ENCODE measurements at places on chromosomes 1 and 21.

GRCh38 chr1:228021355-228022030 is 14.7 kb downstream of the WNT3A start:
- DNase-seq, result no peak

- DNase-seq, result no peak
These were observed 86.9 kb downstream of the CD247 start for GRCh38 chr1:167431261-167431908.

GRCh38 chr1:62688687-62689085 is 500 bp upstream of the DOCK7 start:
- DNase-seq, result no peak

- DNase-seq, result no peak
These were observed 62.6 kb upstream of the C1orf105 start for GRCh38 chr1:172357753-172358385.

DNA sequence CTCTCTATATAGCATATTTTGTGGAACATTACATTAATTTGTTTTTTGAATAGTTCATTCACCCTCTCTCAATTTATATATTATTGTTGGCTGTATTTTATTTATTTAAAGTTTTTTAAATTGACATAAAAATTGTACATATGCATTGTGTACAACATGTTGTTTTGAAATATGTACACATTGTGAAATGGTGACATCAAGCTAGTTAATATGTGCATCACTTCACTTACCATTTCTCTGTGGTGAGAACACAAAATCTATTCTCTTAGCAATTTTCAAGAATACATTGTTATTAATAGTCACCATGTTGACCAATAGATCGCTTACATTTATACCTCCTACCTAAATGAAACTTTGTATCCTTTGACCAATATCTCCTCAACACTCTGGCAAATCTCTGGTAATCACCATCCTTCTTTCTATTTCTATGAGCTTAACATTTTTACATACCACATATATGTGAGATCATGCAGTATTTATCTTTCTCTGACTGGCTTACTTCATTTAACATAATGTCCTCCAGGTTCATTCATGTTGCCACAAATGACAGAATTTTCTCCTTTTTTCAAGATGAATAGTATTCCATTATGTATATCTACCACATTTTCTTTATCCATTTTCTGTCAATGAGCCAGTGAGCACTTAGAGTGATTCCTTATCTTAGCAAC is 180.9 kb upstream of the DEPDC1 start:
- no peak for DNase-seq

- DNase-seq, result peak; percentile 34
These were observed 41.6 kb downstream of the NSL1 start for GRCh38 chr1:212749821-212750535.

DNA sequence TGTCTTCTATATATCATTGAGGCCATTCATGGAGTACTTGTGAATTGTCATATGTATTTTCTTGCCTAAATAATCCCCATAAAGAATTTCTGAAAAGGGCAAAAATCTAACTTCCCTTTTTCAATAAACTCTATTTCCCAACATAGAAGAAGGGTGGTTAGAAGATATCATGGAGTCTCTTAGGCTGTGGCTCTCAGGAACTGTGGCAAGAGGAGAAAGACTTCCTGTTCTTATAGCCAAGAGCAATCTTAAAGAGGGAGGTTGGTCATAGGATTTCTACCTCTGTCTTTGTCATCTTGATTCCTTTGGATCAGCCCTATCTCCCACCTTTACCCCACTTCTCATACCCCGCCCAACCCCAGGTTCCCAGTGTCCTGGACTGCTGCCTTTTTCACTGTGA is 175.8 kb downstream of the TYW3 start:
- no peak for DNase-seq

GRCh38 chr1:19963636-19964035 is 15.8 kb downstream of the PLA2G2A start:
- no peak for DNase-seq

- DNase-seq, result no peak
These were observed 31.8 kb upstream of the ZNF644 start for GRCh38 chr1:91053630-91054029.

DNA sequence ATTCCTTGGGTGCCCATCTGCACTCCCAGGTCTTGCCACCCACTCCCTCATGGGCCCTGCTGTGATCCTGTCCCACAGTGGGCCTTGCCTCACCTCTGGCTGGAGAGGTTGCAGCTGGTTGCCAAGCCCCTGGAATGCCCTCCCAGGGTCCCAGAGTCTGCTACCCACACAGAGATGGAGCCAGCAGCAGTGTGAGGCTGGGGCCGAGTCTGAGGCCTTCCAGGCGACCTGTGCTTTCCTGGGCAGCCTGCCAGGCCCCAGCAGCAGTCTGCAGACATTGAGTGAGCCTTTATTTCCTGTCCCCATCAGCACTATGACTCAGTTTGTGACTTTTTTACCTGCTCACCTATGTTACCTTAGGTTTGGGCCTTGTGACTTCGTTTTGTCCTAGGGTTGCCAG is 25.0 kb upstream of the TSPAN2 start:
- DNase-seq, result no peak

DNA sequence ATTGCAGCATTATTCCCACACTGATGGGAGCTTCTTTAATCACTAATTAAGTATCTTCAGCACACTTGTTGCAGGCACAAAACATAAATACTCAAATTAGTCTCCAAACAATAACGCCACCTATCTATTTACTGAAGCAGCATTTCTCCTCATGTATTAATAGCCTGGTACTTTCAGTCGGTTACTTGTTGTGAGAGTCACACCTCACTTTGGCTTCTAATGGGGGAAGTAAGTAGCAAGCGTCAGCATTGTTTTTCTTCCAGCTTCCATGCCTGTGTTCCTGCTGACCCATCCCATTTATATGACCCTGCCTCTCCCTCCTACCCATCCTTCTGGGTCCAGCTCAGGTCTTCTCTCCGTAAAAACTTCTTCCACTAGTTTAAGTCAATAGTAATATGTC is 31.9 kb upstream of the DENND1B start:
- DNase-seq, result no peak

DNA sequence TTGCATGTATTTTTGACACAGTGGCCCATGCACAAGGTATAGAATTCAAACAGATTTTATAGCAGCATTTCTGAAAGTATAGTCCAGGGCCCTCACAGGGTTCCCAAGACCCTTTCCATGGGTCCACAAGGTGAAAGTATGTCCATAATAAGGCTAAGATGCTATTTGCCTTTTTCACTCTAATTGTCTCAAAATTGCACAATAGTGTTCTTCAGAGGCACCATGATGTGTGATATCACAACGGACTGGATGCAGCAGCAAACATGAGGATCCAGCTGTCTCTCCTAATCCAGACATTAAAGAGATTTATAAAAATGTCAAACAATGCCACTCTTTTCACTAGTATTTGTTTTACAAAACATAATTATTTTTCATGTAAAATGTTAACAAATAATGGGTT is 88.8 kb upstream of the PRDX6 start:
- DNase-seq, result no peak

DNA sequence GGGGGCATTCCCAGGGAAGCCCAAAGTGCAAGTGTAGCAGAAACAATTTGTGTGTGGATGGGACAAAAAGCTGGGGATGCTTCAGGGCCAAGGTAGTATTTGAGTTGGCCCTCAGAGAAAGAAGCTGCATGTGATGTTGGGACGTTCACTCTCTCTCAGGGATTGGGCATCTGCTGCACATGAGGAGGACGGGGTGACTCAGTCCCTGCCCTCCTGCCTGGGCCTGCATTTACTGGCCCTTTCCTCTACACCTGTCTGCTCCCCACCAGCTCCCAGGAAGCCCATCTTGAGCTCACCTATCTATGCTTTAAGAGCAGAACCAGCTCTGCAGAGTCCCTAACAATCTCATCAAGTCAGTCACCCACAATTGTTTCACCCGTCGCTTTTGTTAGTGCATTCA is 23.5 kb upstream of the MPZL1 start:
- no peak for DNase-seq

DNA sequence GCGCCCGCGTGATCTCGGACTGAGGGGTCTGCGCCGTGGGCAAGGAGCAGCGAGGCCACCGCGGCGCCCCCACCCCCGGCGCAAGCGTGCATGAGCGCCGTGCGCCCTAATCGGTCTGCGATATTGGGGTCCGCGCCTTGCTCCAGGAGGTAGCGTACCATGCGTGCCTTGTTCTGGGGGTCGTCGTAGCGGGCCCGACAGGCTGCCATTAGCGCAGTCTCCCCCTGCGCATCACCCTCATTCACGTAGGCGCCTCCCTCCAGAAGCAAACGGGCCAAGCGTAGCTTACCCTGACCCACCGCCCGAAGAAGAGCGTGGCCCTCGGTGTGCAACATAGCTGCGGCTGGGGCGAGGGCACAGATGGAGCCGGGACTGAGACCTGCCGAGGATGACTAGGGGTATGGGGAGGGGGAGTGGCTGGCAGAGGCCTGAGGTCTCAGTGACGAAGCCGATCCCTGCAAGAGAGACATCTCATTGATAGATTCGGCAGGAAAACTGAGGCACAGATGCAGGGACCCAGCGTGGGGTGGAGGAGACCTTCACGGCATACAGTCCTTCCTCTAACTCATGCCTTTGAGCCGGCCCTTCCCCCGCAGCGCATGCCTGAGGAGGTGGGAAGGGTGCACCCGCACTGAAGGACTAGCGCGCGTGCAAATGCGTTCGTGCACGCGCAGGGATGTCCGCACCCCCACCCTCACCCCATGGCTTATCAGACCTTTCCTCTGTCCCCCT is 2.8 kb downstream of the ANKRD34A start:
- peak; percentile 24 for DNase-seq

DNA sequence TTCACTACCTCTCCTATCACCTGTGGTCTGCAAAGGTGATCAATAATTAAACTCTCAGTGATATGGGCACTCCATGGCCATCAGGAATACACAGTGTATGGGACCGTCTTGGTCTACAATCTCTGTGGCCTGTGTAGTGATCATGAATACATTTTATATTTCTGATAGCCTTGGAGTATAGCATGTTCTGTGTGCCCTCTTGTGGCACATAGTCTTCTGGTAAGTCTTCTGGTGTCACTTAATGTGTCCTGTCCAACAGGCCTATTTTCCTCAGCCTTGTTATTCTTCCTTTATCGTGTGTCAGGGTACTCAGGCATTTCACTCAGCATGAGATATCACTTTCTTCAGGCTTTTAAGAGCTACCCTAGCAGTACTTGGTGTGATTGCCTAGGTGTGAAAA is 393.6 kb downstream of the AGBL4 start:
- DNase-seq, result no peak

DNA sequence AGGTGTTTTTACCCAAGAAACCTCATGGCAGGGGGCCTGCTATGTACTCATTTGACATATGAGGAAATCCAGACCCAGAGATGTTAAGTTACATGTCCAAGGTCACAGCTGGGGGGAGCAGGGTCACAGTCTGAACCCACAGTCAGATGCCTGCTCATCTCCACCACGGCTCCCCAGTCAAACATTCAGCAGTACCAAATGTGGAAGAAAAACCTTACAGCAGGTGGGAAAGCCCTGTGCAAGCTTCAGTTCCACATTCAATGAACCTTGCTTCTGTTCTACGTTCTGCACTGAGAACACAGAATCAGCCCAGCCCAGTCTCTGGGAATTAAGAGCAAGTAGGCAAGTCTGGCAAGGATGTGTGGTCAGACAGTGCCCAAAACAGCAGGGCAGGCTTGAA is 35.2 kb downstream of the LRP8 start:
- no peak for DNase-seq

GRCh38 chr1:23704834-23705495 is 13.4 kb downstream of the RPL11 start:
- no peak for DNase-seq

GRCh38 chr21:36203603-36203889 is 46.9 kb downstream of the DOP1B start:
- DNase-seq, result no peak

GRCh38 chr1:95040032-95040525 is 32.7 kb downstream of the ALG14 start:
- no peak for DNase-seq

DNA sequence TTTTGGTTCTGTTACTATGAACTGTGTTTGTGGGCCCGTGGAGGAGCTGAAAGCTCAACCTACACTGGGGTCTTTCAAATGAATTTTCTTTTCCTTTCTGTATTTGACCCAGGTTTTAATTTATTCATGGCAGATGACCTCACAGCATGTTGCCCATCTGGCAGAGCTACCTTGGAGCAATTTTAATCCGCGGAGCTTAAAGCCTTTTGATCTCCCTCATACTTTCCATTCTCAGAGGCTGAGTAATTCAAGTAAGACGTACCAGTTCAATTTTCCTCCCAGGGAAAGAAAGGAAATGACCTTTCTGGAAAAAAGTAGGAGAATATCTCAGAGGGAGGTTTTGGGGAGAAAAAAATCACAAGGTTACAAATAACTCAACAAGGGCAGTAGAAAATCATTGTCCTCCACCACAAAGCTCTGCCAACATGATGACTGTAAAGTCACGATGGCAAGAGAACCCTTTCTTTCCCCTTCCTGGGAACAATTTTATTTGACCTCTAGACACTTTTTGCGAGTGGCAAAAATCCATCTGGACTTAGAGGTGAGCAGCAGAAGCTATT is 21.6 kb upstream of the PCP4 start:
- no peak for DNase-seq

DNA sequence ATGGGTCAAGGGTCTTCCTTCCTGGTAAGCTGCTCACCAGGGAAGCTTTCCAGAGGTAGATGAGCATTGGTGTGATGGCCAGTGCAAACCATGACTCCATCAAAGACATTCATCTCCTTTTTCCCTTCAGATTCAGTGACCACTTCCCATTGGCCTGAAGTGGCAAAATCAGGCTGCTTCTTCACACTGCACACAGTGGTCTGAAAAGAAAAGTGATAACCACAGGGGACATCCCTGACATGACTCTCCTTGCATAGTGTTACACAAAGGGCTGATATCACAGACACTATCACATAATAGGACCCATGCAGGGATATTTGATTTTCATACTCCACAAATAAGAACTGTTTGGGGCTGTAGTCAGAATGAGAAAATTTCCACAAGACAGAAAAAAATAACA is 11.9 kb downstream of the FMO5 start:
- no peak for DNase-seq

GRCh38 chr1:89540406-89540970 is 15.9 kb downstream of the LRRC8B start:
- no peak for DNase-seq

- DNase-seq, result no peak
These were observed 48.6 kb downstream of the WNT2B start for GRCh38 chr1:112557385-112557784.

DNA sequence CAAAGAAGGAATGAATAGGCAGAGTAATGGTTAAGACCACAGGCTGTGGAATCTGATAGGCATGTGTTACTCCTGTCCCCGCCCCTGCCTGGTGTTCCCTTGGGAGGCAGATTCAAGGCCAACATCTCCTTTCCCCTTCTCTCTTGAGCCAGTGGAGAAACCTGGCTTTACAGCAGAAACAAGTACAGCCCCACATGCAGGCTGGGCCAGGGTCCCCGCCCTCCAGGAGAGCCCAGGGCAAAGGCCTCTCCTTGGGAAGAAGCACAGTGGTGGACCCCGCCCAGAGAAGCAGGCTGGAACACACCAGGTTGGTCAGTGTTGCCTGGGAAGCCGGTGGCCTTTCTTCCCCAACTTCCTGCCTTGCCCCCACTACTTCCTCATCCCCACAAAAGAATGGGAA is 6.8 kb downstream of the C1orf167 start:
- no peak for DNase-seq

All from T-helper 1 cell (primary cell).